Activated CD4-positive, CD25-positive, alpha-beta regulatory T cell treated with anti-CD3 and anti-CD28 coated beads, Interleukin-2, amount 50 U/mL, for 24 hours (primary cell): ENCODE measurements at places on chromosomes 2 and 18.

DNA sequence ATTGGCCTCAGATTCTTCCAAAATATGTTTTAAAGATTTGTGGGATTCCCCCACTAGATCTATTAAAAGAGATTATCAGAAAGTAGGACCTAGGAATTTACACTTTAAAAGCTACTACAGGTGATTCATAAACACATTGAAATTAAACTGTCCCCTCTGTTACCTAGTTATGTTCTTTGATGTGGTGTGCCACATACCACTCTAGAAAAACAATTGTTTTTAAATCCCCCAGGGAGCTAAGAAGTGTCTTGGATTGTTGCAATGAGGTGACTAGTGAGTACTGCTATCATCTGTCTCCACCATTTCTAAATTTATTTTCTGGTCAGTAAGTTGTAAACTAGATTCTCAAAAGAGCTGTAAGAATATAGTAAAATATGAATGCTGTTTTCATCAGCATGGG is 214.5 kb upstream of the DOK6 start:
- no peak for ATAC-seq

DNA sequence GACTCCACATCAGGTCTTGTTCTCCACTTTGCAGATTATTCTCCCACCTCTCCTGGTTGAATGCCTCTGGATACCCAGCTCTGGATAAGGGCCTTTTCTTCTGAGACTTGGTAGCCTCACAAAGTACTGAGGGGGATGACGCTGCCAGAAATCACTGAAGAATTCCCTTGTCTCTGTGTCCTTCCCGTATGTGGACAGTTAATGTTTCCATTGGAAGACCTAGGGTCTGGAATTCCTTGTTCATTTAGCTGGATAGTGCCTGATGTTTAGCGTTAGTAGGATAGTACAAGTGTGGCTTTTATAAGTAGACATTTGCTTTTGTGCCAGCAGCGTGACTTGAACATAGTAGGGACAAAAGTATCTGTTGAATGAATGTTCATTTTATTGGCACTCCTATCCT is 76.9 kb downstream of the CLHC1 start:
- ATAC-seq = no peak

GRCh38 chr2:88067189-88067588 is 436 bp upstream of the SMYD1 start:
- ATAC-seq = no peak

DNA sequence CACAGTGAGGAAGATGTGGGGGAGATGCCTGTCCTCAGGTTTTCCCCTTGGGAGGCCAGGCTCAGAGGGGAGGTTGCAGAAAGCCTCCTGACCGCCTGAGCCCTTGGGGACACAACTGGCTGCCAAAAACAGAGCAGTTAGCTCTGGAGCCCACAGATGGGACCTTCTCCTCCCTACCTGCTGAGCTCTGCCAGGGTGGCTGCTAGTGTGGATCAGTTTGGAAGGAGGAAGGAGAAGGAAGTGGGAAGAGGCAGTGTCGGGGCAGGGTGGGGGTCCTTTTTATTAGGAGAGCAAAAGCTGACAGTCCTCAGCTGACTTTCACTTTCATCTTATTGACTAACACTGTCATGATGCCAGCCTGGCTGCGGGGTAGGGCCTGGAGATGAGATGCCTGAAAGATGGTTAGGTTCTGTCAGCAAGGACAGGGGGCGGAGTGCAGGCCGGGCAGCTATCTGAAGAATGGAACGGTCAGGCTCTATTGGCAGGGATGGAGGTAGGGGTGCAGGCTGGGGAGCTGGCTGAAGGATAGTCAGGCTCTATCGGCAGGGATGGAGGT is 188.5 kb upstream of the HDAC4 start:
- ATAC-seq = no peak

DNA sequence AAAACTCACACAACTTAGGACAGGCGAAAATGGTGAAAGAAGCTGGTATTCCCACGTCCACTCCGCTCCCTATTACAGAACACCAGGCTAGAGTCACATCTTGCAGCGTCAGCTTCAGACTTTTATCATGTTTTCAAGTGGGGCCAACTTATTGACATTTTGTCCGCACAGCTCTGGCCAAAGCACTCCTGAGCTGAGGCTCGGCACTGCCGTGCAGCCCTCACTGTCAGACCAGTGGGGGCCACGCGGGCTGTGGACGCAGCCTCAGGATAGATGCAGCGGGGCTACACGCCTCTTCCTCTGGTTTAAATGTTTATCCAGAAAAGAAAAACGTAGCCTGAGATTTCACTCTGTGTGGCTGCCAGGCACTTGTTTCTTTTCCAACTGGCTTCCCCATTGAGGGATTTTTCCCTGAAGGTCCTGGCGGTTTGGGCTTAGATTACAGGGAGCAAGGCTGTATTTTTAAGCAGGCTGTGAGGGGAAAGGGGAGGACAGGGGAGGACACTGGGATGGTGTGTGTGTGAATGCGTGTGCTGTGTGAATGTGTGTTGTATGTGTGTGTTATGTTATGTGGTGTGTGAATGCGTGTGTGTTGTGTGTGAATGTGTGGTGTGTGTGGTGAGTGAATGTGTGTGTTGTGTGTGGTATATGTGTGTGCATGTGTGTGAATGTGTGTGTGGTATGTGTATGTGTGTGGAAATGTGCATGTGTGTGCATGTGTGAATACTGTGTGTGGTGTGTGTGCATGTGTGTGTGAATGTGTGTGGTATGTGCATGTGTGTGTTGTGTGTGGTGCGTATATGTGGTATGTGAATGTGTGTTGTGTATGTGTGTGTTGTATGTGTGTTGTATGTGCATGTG is 267.6 kb downstream of the DCDC2C start:
- no peak for ATAC-seq

GRCh38 chr18:58856881-58857280 is 7.8 kb upstream of the ZNF532 start:
- no peak for ATAC-seq

- no peak for ATAC-seq
These were observed 55.5 kb downstream of the DPP4 start for GRCh38 chr2:162018530-162018929.

DNA sequence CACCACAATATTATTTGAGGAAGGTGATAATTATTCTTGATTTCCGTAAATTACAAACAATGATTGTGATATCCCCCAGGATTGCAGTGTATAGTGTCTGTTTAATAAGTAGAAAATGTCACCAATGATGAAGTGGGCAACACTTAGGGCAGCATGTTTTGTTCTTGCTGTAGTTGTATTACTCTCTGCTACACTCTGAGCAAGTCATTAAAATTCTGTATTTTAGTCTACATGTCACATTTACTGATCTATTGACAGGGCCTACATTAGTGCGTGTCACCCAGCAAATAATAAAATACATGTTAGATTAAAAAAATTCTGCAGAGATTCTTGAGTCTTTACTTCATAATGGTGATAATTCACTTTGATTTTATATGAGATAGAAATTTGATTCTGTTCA is 247.6 kb downstream of the TMX3 start:
- no peak for ATAC-seq

GRCh38 chr2:146220957-146221356 is 1623.9 kb upstream of the ACVR2A start:
- no peak for ATAC-seq

DNA sequence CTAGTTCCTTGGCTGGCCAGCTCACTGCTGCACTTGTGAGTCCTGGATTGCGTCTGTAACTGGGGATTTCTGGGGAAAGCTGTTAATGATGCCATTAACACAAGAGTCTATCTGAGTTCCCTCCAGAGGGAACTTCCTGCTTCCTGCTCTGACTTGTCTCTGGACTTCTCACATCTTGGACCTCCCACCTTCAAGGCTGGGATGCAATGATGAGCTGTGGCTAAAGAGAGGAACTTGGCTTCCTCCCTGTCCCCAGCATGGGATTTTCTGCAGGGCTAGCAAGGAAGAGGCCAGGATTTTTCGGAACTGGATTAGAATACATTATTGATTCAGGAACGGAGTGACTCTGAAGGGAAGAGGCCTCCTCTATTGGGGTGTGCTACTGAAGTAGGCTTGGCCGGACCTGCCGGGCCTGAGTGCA is 155.5 kb downstream of the CLIP4 start:
- no peak for ATAC-seq

- ATAC-seq = no peak
These were observed 12.4 kb downstream of the EHD3 start for GRCh38 chr2:31246184-31246852.

- ATAC-seq = no peak
These were observed 32.7 kb downstream of the NLRC4 start for GRCh38 chr2:32231959-32232358.

DNA sequence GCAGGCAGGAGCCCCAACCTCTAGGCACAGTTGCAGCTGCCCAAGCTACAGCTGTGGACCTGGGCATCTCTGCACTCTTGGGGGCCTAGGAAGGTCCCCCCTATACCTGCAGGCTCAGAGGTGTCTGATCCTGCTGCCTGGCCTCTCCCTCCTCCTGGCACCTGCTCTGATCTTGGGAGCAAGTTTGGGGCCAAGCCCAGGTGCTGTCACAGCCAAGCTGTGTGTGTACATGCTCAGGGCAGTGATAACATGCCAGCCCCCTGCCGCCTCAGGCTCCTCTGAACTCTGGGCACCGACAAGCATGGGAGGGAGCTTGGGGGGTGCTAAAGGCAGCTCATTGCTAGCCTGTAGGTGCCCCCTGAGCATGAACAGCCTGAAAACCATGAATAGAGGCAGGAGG is 829.6 kb upstream of the VRK2 start:
- ATAC-seq = no peak

- ATAC-seq = no peak
These were observed 13.5 kb upstream of the LBH start for GRCh38 chr2:30217644-30218337.
